Skin of body (tissue), 3 donors: ENCODE measurements at places on chromosomes 3 and 15. TPM values are rescaled to one million over a fixed set of nuclear protein-coding genes. Genes with fewer than 3 reads are reported as not detected.

SERINC4 gene
- total RNA-seq = 0.10 TPM

PLCL2 gene
- 18.6 TPM for total RNA-seq

LOXL1 gene
- total RNA-seq = 27.6 TPM

KIF15 gene
- total RNA-seq = 9.5 TPM

ZPLD1 gene
- total RNA-seq = 0.10 TPM

KBTBD12 gene
- total RNA-seq = 3.1 TPM

MORC1 gene
- not detected for total RNA-seq

NLGN1 gene
- 9.5 TPM for total RNA-seq

ACKR4 gene
- total RNA-seq = 41.2 TPM

EXD1 gene
- not detected for total RNA-seq

GRCh38 chr15:73575636-73576247 lies 57.4 kb downstream of the NPTN start:
- DNase-seq = no peak

GRCh38 chr3:50258029-50258680 lies 10.8 kb upstream of the SEMA3B start:
- no peak for DNase-seq

- DNase-seq = peak; percentile 80
Observed at GRCh38 chr3:58062472-58062871, 54.2 kb downstream of the FLNB start.

GRCh38 chr3:188353426-188353825 lies 199.5 kb downstream of the LPP start:
- DNase-seq = no peak

DNA sequence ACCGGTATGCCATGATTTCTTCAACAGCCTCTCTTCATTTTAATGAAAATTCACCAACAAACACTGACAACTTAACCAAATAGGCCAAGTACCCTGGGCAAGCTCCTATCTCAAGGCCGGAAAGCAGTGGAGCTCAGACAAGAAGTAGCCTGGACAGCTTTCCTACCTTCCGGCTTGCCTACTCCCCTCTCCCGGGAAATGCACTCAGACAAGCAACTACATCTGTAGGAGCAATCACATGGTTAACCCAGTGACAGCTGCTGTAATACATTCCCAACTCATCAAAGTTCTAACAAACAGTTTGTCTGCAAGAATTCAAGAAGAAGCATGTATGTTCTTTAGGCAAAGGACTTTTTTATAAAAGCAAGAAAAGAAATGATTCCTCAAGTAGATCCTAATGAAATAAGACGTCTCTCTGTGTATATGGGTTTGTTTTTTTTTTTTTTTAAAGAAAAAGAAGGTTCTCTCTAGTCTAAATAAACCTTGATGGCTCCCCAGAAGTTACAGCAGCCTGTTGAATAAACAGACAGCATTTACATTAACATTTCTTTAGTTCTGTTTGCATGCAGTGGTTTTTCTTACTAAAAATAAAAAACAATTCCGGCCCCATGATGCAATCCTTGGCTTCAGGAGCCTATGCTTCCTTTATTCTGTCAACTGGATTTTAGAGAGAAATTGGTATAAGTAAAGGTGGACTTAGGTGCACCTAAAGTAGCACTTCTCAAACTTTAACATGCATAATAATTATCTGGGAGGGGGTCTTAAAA lies 278.7 kb downstream of the NEK10 start:
- no peak for DNase-seq

DNA sequence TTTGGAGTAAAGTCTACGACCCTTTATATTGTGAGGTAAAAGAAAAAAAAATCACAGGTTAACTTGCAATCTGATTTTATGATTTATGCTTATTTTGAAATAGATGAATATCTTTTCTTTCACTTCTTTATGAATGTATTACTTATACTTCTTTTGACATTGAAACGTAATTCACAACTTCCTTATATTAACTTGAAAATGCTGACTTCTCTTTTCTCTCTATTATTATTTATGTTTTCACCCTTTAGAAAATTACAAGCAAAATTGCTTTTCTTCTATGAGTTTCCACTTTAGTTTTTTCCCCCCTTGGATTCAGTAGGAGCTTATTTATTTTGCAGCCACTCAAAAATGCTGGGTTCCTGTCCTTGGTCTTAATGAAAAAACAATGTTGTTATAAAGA lies 25.4 kb downstream of the ACP3 start:
- DNase-seq = no peak

GRCh38 chr3:142134799-142135325 lies 14.5 kb downstream of the TFDP2 start:
- DNase-seq = no peak

GRCh38 chr3:123660900-123661299 lies 76.0 kb upstream of the HACD2 start:
- DNase-seq = peak; percentile 52

DNA sequence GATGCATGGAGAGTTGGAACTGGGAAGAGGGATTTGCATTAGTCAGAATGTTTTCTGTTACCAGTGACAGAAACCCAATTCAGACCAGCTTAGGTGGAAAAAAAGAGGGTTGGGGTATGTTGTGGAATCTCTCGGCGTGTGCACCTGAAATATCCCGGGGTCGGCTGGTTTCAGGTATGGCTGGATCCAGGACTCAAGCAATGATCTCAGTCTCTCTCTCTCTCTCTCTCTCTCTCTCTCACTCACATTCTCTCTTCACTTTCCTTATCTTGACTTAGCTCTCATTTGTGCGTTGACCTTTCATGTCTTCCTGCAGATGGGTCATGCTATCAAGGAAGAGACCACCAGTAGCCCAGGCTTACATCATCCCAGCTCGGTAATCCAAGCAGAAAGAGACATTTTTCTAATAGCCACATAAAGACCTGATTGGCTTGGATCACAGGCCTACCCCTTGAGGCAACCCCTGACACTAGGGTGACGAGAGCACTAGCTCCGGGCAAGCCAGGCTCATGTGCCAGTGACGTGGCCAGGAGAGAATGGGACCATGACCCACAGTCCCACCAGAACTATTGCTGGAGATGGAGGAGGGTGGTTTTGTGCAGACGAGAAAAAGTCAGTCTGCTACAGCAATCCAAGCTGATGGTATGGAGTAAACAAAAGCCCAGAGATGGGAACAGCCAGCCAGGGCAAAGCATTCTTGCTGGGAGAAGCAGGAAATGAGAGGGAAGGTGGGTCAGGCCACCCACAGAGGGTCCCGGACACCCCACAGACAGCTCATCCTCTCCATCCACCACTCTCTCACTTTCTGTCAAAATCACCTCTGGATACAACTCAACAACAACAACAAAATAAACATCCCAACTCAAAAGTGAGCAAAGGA lies 91.7 kb downstream of the CHSY1 start:
- no peak for DNase-seq

- no peak for DNase-seq
Observed at GRCh38 chr15:62426387-62426956, 261.4 kb upstream of the C2CD4B start.

DNA sequence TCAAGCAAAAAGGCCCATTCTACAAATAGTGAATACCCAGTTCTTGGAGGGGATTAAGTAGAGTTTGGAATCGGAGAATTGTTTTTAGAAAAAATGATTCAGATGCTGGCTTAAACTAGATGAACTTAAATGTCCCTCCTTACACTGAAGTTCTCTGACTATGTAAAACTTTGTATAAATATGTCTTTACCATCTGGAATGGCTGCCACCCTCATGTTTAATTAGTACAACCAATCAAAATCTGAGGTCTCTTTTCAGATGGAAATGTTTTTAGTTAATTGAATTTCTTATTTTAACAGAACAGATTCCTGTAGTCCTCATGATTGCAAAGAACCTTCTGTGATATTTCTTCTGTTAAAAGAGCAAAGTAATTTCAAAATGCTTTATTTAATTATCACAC lies 94.8 kb downstream of the CADM2 start:
- no peak for DNase-seq

GRCh38 chr15:85443593-85444087 lies 63.2 kb downstream of the AKAP13 start:
- DNase-seq = peak; percentile 38

GRCh38 chr15:97981758-97982157 lies 21.3 kb downstream of the ARRDC4 start:
- DNase-seq = no peak

DNA sequence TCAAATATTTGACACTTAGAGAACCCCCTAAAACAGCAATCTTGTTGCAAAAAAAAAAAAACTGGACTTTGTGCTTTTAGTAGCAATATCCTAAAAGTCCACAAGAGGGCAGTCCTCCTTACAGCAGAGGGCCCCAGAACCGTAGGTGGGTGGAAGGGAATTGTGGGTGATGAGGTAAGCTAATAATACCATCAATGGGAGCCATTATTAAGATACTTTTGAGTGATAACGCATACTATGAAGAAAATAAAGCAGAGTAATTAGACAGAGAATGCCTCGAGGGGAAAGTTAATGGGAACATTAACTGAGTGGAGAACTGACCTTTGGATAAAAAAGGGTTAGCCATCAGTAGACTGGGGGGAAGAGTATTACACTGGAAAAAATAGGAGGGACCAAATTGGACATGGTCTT lies 229.9 kb downstream of the THRB start:
- no peak for DNase-seq

DNA sequence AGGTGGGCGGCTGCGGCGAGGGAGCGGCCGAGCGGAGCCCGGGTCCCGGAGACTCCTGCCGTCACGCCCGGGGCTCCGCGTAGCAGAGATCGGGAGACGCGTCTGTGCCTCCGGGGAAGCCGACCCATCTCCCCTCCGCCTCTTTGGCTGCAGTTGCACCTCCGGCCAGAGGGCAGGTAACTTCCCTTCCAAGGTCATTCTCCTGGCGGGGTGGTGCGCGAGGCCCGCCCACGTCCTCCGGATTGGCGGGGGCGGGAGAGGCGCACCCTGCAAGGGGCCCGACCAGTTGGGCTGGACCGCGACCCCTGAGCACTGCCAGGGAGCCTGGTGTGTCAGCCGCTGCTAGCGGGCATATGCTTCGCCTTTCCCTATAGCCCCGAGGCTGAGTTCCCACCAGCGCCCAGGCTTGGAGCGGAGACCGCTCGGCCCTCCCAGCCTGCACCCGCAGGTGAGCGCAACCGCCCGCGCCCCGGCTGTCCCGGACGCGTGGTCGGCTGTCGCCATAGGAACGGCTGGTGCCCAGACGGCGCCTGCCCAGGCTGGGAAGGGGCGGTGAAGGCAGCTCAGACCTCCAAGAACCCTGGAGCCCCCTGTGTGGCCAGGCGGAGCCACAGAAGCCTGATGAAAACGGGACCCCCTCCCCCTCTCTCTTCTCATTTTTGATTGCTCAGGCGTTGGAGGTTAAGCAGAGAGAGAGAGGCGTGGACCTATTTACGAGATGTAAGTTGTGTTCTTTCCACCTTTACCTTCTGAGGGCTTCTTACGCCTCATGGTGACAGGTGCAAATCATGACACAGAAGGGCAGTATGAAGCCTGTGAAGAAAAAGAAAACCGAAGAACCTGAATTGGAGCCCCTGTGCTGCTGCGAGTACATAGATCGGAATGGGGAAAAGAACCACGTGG lies 453 bp downstream of the ZDHHC23 start:
- DNase-seq = no peak

- DNase-seq = peak; percentile 38
Observed at GRCh38 chr3:116445990-116446389, 703 bp upstream of the LSAMP start.

- no peak for DNase-seq
Observed at GRCh38 chr3:22615790-22616189, 587.3 kb upstream of the UBE2E2 start.

- peak; percentile 76 for DNase-seq
Observed at GRCh38 chr15:36156879-36157427, 422.5 kb upstream of the CDIN1 start.

GRCh38 chr3:134623615-134624245 lies 27.1 kb downstream of the KY start:
- DNase-seq = no peak

DNA sequence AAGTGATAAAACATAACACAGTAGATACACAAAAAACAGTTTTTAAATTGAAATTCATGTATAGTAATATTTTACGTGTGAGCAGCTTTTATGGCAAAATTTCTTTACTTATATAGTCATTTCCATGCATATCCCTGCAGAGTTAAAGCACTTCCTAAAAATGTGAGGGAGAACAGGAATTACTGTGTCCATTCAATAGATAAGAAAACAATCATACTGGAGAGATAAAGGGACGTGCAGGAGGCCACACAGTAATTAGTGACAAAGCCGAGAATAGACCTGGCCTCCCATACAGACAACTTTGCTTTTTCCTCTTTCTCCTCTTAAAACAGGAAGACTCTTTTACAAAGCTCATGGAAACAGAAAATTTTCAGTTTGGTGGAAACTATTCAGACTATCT lies 247.5 kb downstream of the CDIN1 start:
- no peak for DNase-seq

- peak; percentile 76 for DNase-seq
Observed at GRCh38 chr3:87088993-87089841, 98.3 kb upstream of the VGLL3 start.
